ENCODE measurements at places on chromosomes 4 and X.

DNA sequence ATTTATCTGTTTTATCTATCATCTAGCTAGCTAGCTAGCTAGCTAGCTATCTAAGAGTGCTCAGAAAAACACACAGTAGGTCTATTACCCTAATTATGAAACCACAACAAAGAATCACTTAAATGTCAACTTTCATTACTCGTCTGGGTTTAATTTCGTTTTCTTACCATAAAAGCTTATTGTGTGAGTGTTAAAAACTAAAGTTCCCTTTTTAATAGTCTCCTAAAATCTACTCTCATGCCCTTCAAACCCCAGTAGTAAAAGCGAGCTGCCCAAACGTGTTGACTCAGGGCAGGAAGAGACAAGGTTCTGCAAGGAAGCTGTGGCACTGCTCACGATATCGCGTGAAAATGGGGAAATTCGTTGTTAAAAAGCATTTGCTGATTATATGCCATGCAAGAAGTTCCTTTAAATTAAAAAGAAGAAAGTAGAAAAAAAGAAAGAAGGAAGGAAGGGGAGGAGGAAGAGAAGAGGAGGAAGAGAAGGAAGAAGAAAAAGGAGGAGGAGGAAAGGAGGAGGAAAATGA lies 595 bp downstream of the MBNL3 start:
- peaks cover 37% of the 10 kb centered on the region for H3K4me1 ChIP-seq
- H3K27me3 ChIP-seq: no peaks in the 10 kb centered on the region
- peak overlapping the region; percentile 84 for H3K4me3 ChIP-seq

DNA sequence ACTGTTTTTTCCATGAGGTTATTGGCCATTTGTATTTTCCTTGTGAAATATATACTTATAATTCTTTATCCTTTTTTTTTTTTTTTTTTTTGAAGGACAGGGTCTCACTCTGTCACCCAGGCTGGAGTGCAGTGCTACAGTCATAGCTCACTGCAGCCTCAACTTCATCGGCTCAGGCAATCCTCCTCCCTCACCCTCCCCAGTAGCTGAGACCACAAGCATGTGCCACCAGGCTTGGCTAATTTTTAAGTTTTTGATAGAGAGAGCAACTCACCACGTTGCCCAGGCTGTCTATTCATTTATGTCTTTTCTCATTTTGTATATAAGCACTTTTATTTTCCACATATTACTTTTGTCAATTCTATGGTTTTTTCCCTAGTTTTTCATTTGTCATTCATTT lies 16.8 kb downstream of the RBPJ start:
- no peak for DNase-seq
- H3K36me3 ChIP-seq: no peaks in the 10 kb centered on the region
- peaks cover 5% of the 10 kb centered on the region for H3K4me1 ChIP-seq
- H3K27me3 ChIP-seq: no peaks in the 10 kb centered on the region
- H3K4me3 ChIP-seq: no peak overlapping the region
- H3K27ac ChIP-seq: no peak overlapping the region

- H3K4me1 ChIP-seq: no peaks in the 10 kb centered on the region
- no peaks in the 10 kb centered on the region for H3K27me3 ChIP-seq
- H3K27ac ChIP-seq: no peak overlapping the region
- no peak for DNase-seq
Observed at GRCh38 chr4:80321776-80322175, 13.8 kb upstream of the CFAP299 start.

- no peak overlapping the region for H3K27ac ChIP-seq
- peaks cover 9% of the 10 kb centered on the region for H3K4me1 ChIP-seq
- H3K27me3 ChIP-seq: peaks cover 72% of the 10 kb centered on the region
- H3K36me3 ChIP-seq: no peaks in the 10 kb centered on the region
Observed at GRCh38 chr4:26826721-26827120, 33.9 kb upstream of the STIM2 start.

DNA sequence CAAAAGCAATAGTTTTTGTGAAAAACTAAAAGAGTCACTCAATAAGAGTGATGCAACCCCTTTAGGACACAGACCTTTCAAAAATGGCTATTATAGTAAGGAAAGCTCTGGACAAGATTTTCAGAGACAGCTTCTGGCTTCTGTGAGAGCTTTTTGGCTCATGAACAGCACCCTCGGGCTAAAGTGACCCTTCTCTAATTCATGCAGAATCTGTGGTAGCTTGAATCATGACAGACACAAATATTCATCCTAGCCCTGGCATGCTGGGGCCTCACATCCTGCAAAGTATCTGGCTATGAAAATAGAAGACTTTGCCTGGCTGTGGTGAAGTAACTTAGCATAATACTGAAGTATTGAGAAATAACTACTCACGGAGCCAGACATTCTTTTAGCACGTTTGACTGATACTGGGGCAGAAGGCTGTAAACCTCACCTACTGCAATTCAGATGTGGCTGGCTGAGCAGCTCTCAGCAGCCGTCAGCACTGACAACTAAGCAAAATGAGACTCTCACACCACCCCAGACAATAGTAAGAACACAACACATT lies 327.3 kb downstream of the MAPK10 start:
- no peaks in the 10 kb centered on the region for H3K36me3 ChIP-seq
- H3K4me1 ChIP-seq: peaks cover 37% of the 10 kb centered on the region
- no peak overlapping the region for H3K27ac ChIP-seq
- H3K27me3 ChIP-seq: no peaks in the 10 kb centered on the region
- DNase-seq: peak; percentile 29
